ENCODE measurements at places on chromosomes 5 and 9.

GRCh38 chr9:18423791-18424531, 50.0 kb upstream of the ADAMTSL1 start:
- DNase-seq = no peak

GRCh38 chr5:117262572-117263131, 688.0 kb upstream of the SEMA6A start:
- no peak for DNase-seq

DNA sequence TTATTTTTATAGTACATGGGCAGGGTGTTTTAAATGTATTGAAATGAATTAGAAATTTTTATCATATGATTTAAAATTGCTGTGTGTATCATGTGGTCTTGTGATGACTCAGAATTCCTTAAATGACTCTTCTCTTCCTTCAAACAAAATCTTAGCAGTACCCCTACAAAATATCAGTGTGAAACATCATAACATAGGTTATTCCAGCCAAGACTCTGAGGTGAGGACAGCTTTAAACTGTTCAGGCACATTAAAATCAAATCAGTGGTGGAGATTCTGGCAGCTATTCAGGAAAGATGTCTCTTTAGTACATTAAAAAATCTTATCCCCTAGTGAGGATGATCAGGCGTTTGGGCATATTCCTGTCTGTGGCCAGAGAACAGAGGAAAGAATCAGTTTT, 174.0 kb downstream of the MAN2A1 start:
- DNase-seq = no peak

DNA sequence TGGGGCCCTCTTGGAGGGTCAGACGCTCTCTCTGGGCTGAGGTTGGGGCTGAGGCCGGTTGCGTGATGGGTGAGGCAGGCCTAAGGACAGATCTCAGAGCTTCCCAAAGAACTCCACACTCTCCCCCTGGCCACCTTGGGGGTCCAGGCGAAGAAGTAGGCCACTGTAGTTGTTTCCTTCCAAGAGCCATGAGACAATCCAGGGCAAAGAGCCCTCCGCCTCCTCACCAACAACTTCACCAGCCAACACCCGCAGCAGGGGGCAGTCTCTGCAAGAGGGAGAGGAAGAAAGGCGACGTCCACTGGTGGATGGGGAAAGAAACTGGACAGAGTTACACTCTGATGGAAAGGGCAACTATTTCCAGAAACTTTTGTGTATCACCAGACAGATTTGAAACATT, 10.7 kb downstream of the SLC35A4 start:
- DNase-seq = no peak

- no peak for DNase-seq
These were observed 580.8 kb downstream of the BNC2 start for GRCh38 chr9:16289639-16290038.

DNA sequence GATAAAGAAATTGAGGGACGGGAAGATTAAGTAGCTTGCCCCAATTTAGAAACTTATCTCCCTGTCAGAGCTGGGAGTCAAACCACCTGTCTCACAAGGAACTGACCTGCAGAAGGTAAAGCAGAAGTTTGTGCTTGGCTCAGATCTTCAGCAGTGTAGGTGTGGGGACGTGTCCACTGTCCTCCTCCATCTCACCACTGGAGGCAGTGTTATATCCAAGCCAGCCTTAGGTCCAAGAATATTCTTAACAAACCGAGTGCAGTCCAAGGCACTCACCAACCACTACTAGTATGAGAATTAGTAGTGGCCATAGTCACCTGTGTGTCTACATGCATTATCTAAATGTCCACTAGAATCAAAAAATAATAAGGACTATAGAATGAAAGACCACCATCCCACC, 86.3 kb upstream of the IRX1 start:
- no peak for DNase-seq

GRCh38 chr9:38761339-38761738, 41.4 kb upstream of the FAM240B start:
- DNase-seq = no peak

- peak; percentile 9 for DNase-seq
These were observed 708 bp downstream of the RXRA start for GRCh38 chr9:134326724-134327601.
